WERI-Rb-1 (cell line): ENCODE measurements at places on chromosomes 5 and 9.
A peak's percentile ranks its signal among the peaks of the same experiment; 100 is the strongest.

- no peak for DNase-seq
These were observed 116.7 kb downstream of the WDR70 start for GRCh38 chr5:37495668-37496347.

DNA sequence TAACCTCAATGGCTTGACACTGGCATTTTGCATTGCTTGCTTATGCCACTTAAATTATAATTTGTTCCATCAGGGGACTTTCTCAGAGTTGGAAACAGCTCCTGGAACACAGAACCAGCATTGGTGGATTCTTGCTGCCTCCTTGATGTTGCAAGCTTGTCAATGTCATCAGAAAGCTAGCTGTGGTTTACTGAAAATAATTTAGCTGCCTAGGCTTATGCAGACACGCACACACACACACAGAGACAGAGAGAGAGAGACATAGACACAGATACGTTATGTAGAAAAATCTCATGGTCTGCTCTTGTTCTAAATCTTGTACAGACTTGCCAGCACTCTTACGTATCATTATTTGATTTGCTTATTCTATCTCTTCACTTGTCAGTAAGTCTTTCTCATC, 78.0 kb downstream of the HMHB1 start:
- DNase-seq = no peak

- DNase-seq = no peak
These were observed 211.3 kb downstream of the DCP2 start for GRCh38 chr5:113187906-113188305.

DNA sequence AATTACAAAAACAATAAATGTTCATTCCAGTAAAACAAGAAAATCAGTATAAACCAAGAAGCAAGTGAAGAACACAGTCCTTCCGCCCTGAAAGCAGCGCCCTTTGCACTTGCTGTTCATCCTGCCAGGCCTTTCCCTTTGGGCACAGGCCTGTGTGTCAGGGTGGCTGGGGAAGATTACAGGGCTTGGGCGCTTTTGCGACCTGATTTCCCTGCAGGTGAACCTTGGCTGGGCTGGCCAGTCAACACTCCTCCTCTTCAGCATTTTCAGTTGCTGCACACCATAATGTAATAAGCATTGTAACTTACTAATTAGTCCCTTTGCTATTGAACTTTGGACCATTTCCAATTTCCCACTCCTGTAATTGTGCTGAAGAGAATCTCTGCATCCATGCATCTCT, 38.6 kb upstream of the TDRD7 start:
- no peak for DNase-seq

DNA sequence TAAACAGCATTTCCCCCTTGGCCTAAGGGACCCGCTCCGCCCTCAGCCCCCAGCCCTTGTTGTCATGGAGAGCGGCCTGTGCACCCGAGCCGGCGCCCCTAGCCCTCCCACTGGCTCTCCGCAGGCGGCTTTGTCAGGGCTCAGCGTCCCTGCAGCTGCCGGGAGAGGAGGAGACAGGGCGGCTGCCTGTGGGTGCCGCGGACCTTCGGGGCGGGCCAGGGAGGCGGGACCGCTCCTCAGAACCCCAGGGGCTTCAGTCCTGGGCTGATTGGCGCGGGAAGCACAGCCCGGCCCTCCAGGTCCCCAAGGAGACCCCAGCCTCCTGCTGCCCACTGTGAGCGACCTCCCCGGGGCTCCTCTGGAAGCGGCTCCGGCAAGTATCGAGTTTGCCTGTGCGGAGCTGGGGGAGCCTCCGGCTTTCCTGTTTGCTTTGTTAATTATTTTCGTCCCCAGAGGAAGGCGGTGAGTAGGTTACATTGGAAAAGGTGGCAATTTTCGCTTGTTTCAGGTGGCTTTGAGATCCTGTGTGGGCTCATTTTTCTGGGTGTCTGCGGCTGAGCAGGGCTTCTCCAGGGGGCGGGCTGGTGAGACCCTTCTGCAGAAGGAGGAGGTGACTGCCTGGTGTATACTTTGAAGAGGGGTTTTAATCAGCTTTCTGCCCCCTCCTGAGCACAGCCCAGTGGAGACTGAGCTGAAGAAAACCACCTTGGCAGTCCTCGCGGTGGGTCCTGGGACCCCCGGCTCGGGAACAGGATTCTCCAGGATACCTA, at the start of gene FGD3:
Gene FGD3 (plus strand): TSS at position 256 of the 770 bp plus-strand sequence. CDS start 28,734 bp downstream, outside the sequence.
- DNase-seq = peak; percentile 74

DNA sequence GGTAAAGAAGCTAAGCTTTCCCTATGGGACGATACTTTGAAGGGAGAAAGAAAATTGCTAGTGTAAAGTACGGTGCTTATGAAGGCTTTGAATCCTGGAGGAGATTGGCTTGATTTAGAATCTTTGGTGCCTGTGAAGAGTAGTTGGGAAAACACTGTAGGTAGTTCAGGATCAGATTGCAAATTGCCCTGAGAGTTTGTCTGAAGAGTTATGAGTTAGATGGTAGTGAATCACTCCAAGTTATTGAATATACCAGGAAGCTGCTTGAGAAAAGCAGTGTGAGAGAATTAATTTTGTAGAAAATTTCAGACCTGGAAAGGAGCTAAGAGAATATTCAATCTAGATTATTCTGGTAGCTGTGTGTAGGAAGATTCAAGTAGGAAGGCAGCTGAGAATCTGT, 11.5 kb downstream of the MAN2A1 start:
- DNase-seq = no peak

GRCh38 chr5:17054911-17055310, 118.8 kb upstream of the MYO10 start:
- no peak for DNase-seq

DNA sequence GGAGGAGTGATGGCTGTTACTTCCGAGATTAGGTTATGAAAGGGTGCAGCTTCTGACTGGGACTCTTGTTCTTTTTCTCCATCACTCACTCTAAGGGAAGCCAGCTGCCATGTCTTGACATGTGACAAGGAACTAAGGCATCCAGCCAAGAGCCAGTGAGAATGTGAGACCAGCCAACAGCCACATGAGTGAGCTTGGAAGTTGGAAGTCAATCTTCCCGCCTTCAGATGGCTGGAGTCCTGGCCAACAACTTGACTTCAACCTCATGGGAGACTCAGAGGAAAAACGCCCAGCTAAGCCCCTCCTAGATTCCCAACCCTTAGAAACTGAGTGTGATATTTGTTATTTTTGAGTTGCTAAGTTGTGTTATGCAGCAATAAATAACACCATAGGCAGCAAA, 201.1 kb downstream of the SNX18 start:
- no peak for DNase-seq

DNA sequence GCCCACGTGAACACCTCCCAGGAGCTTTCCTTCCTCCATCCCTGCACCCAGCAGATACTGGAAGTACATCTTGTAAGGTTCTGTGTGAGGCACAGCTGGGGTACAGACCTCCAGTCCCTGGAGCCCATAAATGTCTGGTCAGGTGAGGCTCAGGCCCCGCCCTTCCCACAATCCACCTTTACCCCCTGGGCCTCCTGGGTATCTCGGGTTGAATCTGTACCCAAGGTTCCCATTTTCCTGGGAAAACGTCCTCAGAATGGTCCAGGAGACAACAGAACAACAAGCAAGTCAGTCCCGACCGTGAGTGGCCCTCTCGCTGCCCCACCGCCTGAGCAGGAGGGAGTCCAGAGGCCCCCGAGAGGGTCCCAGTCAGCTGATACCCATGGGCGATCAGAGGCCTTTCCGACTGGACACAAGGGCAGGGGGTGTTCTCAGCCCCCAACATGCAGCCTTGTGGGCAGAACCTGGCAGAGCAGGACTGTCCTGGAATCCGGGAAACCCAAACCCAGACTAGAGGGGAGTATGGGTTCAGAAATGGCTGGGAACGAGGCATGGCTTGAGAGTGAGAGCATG, 4.3 kb downstream of the SPATA31E1 start:
- no peak for DNase-seq

DNA sequence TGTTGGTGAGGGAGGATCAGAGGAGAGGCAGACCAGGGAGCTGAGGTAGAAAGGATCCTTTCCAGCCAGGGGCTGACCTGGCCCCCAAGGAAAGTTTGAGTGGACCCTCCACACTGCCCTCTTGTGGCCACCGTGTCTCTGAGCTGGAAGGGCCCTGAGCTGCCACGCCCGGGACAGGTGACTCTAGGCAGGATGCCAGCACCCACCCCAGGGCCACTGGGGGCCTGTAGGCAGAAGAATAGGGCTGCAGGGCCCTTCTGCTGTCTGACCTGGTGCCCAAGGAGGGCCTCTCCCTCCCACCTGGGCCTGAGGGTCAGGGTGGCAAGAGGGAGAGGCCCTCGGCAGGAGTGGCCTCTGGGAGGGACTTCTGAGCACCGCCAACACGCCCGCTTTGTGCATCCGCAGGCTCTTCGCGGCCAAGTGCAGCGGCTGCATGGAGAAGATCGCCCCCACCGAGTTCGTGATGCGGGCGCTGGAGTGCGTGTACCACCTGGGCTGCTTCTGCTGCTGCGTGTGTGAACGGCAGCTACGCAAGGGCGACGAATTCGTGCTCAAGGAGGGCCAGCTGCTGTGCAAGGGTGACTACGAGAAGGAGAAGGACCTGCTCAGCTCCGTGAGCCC, 76.8 kb downstream of the LMX1B start:
- DNase-seq = peak; percentile 80

- DNase-seq = no peak
These were observed 27.2 kb downstream of the ATP6V0E1 start for GRCh38 chr5:173010547-173011464.

DNA sequence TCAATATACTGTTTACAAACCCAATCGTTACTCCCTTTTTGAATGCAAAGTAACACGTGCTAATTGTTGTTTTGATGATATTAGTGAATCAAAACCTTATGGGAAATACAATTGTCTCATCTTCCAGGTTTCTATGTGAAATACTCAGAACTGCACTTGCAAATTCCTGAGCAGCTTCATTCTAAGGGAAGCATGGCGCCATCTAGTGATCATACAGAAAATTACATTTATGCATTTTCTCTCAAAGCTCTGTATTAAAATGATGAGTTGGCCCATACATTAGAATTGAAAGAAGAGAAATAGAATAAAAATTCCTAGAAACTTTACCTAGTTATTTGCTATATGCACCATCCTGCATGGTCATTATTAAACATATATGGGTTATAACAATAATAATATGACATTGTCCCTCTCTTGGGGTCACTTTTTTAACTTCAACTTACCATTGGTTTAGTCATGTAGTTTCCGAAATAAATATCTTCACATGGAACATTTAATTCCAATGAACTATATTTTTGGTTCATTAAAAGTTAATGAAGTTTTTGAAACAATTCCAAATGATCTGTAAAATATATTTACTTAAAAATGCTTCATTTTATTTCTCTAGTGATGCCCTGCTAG, 220.0 kb downstream of the PDE4D start:
- no peak for DNase-seq

DNA sequence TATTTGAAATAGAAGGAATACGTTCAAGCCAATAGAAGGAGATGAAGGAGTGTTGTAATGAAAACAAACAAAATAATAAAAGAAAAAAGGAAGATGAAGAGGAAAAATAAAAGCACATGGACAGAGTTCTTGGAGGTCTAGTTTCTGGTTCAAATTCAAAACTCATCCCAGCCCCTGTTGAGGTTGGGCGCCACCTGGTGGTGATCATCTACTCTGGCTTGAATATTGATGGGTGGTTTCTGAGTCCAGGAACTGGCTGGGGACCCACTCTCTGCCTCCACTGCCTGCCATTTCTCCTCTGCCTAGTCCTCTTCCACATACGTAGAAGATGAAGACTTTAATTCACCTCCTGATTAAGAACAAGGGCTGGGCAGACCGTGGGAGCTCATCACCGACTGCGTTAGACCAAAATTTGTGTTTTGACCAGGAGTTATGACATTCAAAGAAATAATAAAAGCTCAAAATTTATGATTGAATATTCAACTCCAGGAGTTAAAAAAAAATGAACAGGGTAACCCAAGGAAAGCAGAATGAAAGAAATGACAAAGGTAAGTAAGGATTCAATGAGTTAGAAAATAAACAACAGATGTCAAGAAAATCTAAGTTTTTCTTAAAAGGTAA, 99.0 kb upstream of the SLC1A3 start:
- peak; percentile 81 for DNase-seq

DNA sequence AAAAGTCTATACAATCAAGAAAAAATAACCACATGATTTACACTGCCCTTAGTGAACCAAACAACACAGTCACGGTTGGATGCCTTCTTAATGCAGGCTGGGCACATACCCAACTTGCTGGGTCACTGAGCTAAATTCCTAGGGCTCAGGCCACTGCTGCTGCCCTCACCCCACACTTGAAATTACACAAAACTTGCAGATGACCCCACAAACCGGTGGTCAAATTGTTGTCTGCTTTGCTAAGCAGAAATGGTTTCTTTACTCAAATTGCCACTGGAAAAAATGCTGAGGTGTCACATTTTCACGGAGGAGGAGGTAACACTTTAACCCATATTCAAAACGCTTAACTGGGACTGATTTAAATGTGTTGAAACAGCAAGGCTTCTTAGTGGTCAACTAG, 62.4 kb downstream of the HMHB1 start:
- no peak for DNase-seq

- DNase-seq = no peak
These were observed 29.5 kb downstream of the MAMDC2 start for GRCh38 chr9:70073193-70073592.

DNA sequence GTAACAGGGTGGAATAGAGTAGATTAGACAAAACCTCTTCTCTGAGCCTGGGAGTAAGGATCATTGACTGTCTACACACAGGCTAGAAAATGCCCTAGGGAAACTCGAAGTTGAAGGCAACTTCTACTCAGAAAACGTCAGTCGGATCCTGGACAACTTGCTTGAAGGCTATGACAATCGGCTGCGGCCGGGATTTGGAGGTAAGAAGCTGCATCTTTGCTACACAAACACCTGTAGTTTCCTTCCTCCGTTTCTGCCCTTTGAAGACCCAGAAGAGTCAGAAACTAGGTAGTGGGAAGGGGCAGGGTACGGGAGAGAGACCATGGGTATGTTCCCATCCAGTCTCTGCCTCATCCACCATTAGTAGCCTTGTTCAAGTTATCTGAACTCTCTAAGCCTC, 628 bp downstream of the GABRA6 start:
- no peak for DNase-seq

GRCh38 chr9:111232997-111233790, 96.8 kb downstream of the OR2K2 start:
- no peak for DNase-seq

GRCh38 chr5:156971848-156972525, 9.0 kb upstream of the TIMD4 start:
- DNase-seq = no peak

DNA sequence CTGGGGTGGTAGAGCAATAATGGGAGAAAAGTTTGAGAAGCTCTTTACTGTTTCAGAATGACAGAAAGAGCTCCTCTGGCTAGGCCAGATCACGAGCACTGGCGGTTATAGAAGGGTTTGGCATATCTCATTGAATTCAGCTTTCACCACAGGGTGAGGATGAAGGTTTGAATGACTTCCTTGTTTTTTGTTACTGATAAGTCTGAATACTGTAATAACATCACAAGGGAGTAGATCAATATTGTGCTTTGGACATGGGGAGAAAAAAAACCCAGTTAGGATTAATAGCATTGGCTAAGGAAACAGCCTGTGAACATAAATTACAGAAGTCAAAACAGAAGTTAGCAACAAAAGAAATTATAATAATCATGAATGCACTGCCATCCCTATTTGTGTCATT, 9.4 kb downstream of the PHAX start:
- DNase-seq = no peak
